ENCODE measurements at places on chromosomes 5 and 9. TPM values are rescaled to one million over a fixed set of nuclear protein-coding genes. Genes with fewer than 3 reads are reported as not detected.

DNA sequence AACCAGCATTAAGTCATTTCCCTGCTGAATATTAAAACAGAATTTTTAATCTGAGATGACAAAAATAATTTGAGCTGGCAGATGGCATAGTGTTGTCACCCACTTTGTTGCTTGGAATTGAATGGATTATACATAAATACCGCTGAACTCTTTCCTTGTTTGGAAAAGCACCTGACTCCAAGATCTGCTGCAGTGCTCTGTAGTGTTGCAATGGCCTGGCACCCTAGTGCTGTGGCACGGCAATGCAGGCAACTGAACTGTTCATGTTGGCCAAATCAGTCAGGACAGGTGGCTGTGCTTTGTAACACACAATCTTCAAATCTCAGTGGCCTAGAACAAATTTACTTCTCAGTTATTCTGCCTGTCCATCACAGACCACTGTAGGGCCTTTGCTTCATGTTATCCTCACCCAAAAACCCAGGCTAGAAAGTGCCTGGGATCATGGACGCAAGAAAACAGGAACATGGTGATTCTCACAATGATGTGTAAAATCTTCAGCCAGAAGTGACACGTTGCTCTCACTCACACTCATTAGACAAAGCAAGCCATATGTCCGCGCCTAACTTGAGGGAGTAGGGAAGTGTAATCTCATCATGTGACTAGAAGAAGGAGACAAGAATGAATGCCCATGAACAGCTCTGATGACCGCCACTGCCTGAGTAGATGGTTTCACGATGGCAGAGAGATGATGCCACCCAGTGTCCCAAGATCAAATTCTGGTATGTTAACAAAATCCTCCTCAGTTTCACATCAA is 191.9 kb upstream of the PUM3 start:
- DNase-seq, result no peak
- no peak overlapping the region for H3K27ac ChIP-seq
- H3K4me3 ChIP-seq, result no peak overlapping the region
- no peaks in the 10 kb centered on the region for H3K4me1 ChIP-seq
- H3K36me3 ChIP-seq, result no peaks in the 10 kb centered on the region
- no peaks in the 10 kb centered on the region for H3K27me3 ChIP-seq

DNA sequence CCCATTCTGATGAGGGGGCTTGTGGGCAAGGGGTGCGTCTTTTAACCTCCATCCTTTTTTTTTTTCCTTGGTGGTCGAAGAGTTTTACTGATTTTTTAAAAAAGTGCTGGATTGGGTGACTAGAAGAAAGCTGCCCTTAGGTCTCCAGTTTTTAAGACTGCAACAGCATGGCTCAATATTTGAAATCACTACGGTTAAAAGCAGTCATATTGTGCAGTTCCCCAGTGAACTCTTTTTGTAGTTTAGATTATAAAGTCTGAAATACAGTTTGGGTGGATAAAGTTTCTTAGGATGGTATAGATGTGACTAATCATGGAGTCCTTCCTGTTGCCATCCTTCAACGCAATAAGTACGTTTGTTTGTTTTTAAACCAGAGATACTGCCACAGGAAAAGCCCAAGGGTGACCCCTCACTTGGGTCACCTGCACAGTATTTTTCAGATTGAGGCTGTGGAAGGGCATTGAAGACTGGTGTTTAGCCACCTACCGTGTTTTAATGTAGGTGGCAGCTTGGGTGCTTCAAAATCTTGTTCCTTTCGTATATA is 520 bp upstream of the DHFR start:
- peak overlapping the region; percentile 79 for H3K4me3 ChIP-seq
- peak overlapping the region; percentile 11 for H3K27ac ChIP-seq
- DNase-seq, result no peak

- no peaks in the 10 kb centered on the region for H3K4me1 ChIP-seq
- H3K4me3 ChIP-seq, result no peak overlapping the region
- H3K27me3 ChIP-seq, result no peaks in the 10 kb centered on the region
- no peak for DNase-seq
- H3K36me3 ChIP-seq, result no peaks in the 10 kb centered on the region
Observed at GRCh38 chr5:37882636-37883035, 42.8 kb upstream of the GDNF start.

DNA sequence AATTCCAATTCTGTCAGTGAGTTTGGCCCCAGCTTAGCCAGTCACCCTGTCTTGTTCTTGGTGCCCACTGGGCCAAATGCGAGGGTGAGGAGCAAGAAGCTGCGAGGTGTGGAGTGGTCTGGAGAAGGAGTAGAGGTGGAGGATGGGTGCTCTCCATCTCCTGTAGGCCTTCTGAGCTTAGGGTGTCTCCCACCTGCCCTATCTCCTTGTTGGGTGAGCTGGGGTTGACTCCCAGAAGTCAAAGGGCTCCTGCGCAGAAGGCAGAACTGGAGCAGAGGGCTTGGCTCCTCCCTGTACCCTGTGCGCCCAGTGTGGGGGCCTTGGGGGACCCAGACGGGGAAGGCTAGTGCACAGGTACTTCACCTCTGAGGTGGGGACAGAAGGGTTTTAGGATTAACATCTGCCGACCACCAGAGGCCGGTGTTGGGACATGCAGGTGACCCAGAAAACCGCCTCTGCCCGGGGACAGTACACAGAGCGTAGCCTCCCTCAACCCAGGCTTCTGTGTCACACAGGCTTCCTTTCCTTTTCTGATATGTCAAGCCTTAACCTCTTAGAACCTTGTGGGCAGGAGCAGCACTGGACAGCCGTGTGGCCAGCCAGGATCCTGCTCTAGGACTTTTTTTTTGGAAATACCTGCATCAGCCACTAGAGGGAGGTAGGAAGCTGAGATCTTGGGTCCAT is 16.9 kb downstream of the IL5 start:
- H3K4me3 ChIP-seq, result no peak overlapping the region
- H3K36me3 ChIP-seq, result no peaks in the 10 kb centered on the region
- H3K27ac ChIP-seq, result no peak overlapping the region

- no peak for DNase-seq
- H3K4me1 ChIP-seq, result no peaks in the 10 kb centered on the region
- H3K27ac ChIP-seq, result no peak overlapping the region
- no peaks in the 10 kb centered on the region for H3K36me3 ChIP-seq
- no peaks in the 10 kb centered on the region for H3K27me3 ChIP-seq
Observed at GRCh38 chr5:180684623-180685161, 35.3 kb upstream of the FLT4 start.

DNA sequence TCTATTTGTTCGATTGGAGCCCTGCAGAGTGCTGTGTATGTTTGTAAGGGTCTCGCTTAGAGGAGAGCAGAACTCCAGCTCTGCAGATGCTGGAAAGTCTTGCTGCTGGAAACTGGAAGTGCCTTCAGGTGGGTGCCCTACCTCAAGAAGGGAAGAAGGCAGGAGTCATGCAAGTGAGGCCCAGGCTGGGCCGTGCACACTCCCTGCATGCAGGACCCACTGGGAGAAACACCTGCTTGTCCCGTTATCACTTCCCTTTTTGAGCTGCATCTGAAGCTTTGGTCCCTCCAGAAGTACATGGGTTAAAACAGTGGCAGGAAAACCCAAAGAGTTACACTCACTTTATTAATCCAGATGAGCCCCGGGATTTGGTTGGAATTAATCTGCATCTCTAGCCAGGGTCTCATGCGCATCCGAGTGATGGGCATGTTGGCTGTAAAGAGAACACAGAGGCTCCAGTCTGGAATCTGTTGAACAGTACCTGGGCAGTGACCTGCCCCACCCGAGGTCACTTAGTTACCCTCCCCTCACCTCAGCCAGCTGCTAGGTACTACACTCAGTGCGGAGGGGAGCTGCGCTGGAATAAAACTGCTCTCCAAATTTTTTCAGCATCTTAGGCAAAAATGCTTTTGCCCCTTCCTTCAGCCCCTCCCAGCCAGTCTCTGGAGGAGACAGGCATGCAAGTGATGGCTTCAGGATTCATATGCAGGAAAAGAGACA is 1.4 kb downstream of the IRF1 start:
- DNase-seq, result no peak
- H3K27ac ChIP-seq, result no peak overlapping the region

DNA sequence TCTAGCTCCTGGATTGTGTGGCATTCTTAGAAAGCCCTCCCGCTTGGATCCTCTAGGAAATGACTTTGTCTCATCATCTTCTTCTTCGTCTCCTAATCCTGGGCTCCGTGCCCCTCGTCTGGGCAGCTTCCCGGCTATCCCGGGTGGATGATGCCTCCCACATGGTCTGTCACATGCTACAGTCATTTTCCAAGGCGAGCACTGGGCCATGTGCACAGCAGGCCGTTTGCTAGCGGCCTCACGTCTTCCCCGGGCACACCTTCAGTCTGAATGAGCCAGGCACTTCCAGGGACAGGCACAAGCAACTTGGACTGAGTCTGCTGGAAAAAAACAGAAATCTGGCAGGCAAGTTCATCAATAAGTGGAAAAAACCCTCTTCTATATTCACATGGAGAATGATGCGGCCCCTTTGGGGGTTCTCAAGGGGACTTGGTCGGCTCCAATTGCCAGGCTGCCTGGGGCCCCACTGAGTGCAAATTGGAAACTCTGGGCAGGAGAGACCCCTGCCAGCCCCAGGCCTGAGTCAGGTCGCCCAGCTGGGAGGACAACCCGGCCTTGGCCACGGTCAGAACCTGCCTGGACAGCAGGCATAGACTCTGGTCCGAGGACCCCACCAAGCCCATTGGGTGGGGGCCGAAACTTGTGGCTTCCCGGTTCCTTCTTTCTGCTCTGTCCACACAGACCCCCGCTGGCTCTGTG is 11.1 kb upstream of the WNK2 start:
- no peak overlapping the region for H3K4me3 ChIP-seq
- H3K4me1 ChIP-seq, result no peaks in the 10 kb centered on the region
- H3K27ac ChIP-seq, result no peak overlapping the region
- no peaks in the 10 kb centered on the region for H3K27me3 ChIP-seq
- no peaks in the 10 kb centered on the region for H3K36me3 ChIP-seq

CAMK4 gene
- 4.7 TPM for total RNA-seq

All from kidney (tissue), 22 donors.